Activated CD8-positive, alpha-beta memory T cell treated with anti-CD3 and anti-CD28 coated beads for 24 hours (primary cell): ENCODE measurements at places on chromosomes 5 and 9.

- peak; percentile 93 for DNase-seq
These were observed 2.2 kb downstream of the AKNA start for GRCh38 chr9:114385397-114386181.

DNA sequence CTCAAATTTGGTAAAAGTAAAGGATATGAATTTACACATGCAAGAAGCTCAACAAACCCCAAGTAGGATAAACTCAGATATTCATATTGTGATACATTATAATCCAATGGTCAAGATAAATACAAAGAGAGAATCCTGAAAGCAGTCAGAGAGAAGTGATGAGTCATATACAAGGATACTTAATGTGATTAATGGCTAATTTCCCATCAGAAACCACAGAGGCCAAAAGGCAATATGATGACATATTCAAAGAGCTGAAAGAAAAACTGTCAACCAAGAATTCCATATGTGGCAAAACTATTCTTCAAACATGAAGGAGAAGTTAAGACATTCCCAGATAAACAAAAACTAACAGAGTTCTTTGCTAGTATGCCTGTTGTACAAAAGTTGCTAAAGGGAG lies 19.5 kb upstream of the IRF1 start:
- DNase-seq = no peak

DNA sequence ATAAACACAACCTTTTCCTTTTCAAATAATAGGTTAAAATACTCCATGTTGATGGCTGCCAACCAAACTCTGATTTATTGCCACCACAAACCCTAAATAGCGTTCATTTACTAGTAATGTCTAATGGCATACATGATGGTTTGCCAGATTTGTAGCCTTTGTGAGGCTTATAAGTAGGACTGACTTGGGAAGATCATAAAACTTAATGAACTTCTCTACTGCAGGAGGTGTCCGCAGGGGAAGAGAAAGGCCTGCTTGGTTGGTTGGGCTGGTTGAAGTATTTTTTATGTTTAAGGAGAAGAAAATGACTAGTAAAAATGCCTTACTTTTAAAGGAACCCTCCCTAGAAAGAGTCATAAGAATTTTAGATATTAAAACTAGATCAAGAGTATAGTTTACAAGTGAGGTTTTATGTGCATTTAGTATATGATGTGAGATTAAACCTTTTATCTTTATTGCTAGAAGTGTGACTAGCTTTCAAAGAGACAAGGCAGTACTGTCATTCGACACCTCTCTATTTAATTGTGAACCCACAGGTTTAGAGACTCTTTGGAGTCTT lies 5.0 kb downstream of the PBX3 start:
- no peak for DNase-seq

GRCh38 chr5:75067434-75067833 lies 15.1 kb upstream of the GCNT4 start:
- DNase-seq = no peak

GRCh38 chr5:31827867-31828266 lies 188.9 kb downstream of the PDZD2 start:
- no peak for DNase-seq
